Fibroblast of skin of left quadriceps (primary cell): ENCODE measurements at places on chromosomes 1 and 21.

GRCh38 chr1:31855038-31855845 lies 39.4 kb upstream of the SPOCD1 start:
- peak; percentile 29 for DNase-seq

GRCh38 chr1:4058706-4059105 lies 158.6 kb upstream of the C1orf174 start:
- DNase-seq: no peak

DNA sequence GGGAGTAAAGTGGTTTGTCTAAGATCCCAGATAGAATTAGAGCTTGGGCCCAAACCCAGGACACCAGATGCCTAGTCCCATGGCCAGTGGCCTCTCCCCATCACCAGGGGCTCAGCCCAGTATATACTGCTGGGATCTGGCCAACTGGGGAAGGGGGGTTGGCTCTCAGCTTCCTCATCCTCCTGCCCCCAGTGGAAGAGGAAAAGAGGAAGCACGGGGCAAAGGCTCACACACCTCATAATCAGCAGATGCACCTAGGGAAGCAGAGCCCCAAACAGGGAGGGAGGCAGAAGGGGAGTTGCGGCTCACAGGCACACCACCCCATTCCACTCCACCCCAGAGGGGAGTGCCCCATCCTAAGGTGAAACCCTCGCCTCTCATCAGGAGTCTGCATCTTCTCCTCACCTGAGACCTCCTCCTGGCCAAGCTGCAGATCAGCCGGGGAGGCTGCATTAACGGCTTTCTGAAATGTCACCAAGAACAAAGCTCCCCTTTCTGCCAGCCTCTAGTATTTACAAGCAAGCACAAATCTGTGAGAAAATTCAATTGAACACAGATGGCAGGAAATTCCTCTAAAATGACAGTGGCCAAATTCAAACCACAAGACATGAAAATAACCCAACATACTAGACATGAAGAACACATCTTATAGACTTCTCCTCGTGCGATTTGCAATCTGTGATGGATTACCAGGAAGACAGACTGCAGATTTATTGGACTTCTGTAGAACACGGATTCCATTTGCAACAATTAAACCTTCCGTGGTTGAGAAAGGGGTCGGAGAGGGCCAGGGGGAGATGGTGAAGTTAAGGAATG lies 82.8 kb downstream of the GLIS1 start:
- peak; percentile 91 for DNase-seq

DNA sequence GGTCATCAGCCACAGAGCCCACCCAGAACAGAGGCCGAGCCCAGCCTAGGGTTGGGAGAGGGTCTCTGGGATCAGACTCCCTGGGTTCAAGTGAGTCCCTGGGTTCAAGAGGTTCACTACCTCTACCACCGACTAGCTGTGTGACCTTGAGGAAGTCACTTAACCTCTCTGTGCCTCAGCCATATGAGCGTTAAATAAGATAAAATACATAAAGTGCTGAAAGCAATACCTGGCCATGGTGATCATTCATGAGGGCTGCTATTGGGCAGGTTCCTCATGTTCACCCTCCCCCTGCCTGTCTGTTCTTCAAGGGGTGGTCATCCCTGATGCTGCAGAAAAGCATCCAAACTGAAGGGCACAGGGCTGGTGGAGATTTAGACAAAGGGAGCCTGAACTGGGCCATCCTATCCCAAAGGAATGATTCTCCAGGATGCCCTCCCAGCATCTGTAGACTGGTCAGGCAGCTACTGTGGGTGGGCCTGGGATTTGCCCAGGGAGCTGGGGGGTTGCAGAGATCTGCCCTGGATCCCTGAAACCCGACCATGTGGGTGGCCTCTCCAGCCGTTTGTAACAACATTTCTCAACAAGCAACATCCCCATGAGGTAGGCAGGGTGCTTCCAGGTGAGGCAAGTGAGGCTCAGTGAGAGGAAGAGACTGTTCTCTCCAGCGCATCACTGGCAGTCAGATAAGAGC lies 196.6 kb downstream of the MATN1 start:
- DNase-seq: no peak

DNA sequence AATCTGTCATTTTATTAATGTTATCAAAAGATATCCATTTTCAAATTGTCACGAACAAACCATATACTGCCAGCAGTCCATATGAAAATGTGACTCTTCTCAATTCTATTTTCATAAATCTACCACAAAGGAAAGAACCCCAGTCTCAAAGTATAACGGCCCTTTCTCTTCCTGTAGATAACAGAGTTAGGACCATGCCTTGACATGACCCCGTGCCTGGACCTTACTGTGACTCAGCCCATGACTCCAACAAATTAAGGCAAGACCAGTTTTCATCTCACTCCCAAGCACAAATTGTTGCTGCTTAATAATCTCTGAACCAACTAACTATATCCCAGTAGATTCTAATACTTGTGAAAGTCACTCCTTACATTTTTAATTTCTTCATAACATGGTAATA lies 124.4 kb upstream of the NFIA start:
- no peak for DNase-seq

- no peak for DNase-seq
Observed at GRCh38 chr1:56468518-56468917, 110.8 kb downstream of the PLPP3 start.

DNA sequence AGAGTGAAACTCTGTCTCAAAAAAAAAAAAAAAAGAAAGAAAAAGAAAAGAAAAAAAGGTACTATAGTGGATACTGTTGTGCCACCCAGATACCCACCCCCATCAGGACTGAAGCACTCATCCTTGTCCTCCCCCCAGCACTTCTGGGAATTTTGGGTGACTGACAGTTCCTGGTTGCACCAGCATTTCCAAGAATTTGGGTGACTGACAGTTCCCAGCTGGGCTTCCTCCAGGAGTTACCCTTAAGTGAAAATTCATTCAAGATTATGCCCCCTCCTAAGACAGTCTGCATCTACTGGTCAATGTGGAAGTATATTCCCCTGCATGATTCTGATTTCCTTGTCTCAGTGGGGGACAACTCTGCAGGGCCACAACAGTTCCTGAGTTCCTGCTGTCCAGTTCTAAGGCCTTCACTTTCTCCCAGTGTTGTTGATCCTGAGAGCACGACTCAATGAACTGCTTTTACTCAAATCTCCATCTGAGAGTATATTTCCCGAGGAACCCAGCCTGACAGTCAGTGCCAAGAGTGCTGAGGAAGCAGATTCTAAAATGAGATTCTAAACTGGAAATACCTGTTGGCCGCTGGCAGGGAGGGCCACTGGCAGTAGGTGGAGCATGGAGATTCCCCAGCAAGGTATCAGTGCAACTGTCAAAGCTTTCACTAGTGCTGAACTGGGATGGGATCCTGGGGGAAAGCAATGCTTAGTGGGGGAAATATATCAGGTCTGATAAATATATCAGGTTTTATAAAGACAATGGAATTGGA lies 18.5 kb downstream of the RIIAD1 start:
- DNase-seq: no peak

GRCh38 chr1:240309769-240310168 lies 218.1 kb downstream of the FMN2 start:
- no peak for DNase-seq

DNA sequence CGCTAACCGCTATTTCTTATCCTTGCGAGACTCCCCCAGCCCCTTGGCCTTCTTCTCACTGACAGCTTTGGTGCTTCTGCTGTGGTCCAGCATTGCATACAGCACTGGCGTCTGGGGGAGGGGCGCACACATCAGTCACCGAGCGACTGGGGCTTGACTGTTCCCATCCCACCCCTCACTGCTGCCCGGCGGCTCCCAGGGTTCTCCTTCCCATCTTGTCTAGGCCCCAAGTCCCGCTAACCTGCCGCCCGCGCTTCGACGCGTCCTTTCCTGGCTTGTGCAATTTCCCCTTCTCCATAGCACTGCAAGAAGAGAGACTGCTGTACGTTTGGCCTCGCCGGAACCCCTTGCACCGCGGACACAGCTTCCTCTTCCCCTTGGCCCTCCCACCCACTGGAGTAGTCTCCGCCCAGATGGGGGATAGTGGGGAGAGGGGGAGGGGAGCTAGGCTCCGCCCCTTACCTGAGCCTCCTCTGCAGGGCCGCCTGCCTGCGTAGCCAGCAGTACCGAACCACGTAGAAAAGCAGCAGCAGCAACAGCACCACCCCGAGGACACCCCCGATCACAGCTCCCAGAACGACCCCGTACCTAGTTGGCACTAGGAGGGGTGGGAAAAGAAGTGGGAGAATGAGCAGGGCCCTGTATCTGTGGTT lies 3.8 kb downstream of the MPZ start:
- DNase-seq: peak; percentile 21

DNA sequence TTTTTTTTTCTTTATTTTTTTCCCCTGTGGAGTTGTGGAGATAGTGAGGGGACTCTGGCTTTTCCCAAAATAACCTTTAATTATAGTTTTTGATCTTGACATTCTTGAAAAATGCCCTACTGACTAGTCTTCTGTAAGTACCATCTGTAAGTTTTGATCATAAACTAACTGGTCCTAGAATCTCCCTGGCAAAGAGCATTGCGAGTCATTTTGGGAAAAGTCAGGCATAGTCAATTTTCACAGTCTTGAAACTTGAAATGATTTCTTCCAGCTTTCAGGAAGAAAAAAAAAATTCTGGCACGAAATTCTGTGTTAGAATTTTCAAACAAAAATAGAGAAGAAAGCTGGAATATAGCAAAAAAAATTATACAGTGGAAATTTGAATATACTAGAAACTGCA lies 181.2 kb upstream of the SNX7 start:
- DNase-seq: no peak

DNA sequence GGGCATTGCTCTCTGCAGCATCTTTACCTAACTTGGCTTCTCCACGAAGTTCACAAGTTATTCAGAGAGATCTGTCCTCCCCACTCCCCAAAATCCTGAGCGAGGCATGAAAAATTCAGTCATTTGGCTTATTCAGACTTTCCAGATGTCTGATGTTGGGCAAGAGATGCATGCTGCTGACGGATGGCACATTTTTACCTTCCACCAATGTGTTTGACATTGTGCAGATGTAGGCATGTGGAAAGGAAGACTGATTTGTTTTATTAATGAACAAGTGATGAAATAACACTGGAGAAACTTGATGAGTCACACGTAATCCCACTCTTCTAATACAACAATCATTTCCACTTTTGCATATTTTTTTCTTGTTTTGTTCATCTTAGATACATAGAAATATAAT lies 86.7 kb downstream of the C1orf94 start:
- DNase-seq: peak; percentile 75

DNA sequence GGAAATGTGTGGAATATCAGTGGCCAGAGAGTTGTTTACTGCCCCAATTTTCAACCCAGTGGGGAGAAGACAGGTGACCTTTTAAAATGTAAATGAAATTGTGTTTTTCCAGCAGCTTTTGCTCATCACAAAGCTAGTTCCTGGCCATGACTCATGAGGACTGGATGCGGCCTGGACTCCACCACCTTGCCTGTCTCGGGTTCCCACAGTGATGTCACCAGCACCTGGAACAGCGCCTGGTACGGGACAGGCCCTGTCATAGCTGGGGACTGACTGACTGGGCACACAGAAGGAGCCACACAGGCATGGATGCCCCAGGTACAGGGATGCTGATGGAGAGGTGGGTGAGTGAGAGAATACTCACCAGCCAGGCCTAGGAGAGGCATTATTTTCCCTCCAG lies 277.1 kb downstream of the AJAP1 start:
- DNase-seq: no peak

DNA sequence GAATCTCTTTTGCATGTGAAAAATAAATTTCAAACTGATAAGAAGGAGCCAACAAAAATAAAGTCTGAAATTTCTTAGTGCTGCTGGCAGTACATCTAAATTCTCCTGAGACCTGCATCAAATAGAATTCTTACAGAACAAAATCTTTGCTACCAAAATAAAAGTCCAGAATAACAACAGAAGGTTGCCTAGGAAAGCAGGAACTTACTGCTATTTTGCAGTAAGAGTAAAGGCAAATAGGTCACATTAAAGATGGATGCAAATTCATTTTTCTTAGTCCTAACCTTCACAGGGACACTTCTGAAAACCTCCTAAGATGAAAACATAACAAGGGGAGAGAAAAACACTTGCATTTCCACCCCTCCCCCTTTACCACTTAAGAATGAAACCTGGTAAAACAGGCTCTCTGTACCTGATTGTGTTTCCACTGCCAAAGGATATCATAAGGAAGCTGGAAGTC lies 59.0 kb downstream of the RUSC1 start:
- peak; percentile 22 for DNase-seq

GRCh38 chr1:231983588-231984193 lies 357.1 kb downstream of the DISC1 start:
- no peak for DNase-seq

- no peak for DNase-seq
Observed at GRCh38 chr1:230544758-230545157, 97.5 kb upstream of the COG2 start.
